Liver (tissue), 10 donors: ENCODE measurements at places on chromosomes 3 and 15. TPM values are rescaled to one million over a fixed set of nuclear protein-coding genes. Genes with fewer than 3 reads are reported as not detected.

The PRICKLE2 gene
- total RNA-seq = 5.4 TPM

The PTX3 gene
- total RNA-seq = 0.17 TPM

The SEMA3F gene
- 1.6 TPM for total RNA-seq

DNA sequence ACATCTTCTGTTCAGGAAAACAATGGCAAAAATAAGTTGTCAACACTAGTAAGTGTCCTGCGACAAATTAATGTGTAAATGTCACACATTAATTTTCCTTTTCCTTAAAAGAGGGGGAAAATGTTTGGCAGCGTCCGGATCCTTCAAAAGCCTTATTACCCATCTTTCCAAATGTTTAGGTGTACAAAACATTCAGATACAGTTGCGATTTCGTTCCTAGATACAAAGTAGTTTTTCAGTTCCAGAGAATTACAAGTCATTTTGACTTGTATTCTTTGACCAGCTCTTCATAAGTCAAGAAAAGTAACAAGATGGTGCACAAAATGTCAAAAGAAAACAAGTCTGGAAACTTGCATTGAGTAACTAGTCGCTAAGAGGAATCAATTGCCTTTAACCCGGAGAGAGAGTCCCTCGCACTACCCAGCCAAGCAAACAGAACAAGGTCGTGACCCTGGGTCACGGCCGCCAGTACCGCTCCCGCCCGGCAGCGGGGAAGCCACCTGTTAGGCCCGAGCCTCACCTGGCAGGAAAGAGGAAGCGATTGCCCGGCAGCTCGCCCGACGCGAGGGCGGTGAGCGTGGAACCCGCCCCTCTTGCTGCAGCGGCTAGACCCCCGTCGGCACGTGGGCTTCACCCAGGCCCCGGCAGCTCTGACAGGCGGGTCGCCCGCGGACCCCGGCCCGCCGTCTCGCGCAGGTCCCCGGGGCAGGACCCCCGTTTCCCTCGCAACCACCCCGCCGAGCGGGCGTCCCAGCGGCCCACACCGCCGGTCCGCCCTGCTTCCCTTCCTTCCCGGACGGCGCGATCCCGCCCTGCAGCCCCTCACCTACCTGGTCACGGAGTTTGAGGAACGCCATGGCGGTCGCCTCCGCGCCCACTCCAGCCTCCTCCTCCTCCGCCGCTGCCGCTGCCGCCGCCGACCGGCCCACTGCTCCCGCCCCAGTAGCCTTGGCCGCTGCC, 61.0 kb upstream of the ANKRD28 start:
- peak overlapping the region; percentile 88 for H3K4me3 ChIP-seq
- H3K4me1 ChIP-seq = peaks cover 6% of the 10 kb centered on the region
- H3K27ac ChIP-seq = peak overlapping the region; percentile 90
- DNase-seq = peak; percentile 71
- no peaks in the 10 kb centered on the region for H3K27me3 ChIP-seq
- no peaks in the 10 kb centered on the region for H3K36me3 ChIP-seq

- no peak overlapping the region for H3K27ac ChIP-seq
- no peaks in the 10 kb centered on the region for H3K4me1 ChIP-seq
- DNase-seq = no peak
- no peaks in the 10 kb centered on the region for H3K36me3 ChIP-seq
- no peak overlapping the region for H3K4me3 ChIP-seq
These were observed 870.9 kb downstream of the GBE1 start for GRCh38 chr3:80890571-80890970.

DNA sequence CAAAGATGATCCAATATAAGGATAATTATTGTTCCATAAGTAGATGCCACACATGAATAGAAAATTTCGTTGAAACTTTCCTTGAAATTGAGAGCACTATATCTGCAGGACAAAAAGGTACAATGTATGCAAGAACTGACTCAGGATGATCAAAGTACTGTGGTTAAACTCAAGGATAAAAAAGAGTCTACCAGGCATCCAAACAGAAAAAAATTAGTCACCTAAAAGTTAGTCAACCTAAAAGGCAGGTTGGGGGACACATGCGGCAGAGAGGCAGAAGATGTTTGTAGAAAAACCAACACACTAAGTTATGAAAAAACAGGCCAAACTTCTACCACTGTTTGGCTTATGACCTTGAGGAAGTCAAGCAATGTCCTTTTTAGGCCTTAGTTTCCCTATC, 68.7 kb downstream of the GSK3B start:
- no peaks in the 10 kb centered on the region for H3K36me3 ChIP-seq
- H3K4me1 ChIP-seq = peaks cover 2% of the 10 kb centered on the region
- H3K27ac ChIP-seq = no peak overlapping the region
- no peak for DNase-seq
- no peaks in the 10 kb centered on the region for H3K27me3 ChIP-seq

DNA sequence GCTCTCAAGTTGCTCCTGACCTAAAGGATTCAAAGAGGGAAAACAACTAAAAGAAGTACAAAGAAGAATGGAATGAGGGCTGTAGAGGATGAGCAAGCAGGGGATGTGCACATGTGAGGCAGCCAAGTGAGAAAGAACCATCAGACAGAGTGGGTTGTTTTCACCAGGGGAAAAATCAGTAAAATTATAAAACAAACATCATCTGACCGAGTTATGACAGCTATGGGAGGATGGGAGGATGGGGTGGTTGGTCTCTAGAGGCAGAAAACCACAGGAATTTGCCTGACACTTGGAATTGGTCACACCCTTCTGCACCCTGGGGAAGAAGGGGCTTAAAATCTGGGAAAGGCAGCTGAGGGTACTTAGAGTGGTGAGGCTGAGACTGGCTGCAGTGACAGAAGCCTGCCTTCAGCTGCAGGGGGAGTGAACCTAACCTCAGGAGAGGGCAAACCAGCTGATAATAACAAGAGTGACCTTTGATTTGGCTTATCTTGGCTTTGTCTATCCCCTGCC, 10.1 kb downstream of the ARHGAP31 start:
- no peak overlapping the region for H3K27ac ChIP-seq
- H3K27me3 ChIP-seq = no peaks in the 10 kb centered on the region
- no peak overlapping the region for H3K4me3 ChIP-seq

- no peak overlapping the region for H3K4me3 ChIP-seq
- no peaks in the 10 kb centered on the region for H3K27me3 ChIP-seq
- no peaks in the 10 kb centered on the region for H3K4me1 ChIP-seq
- no peak overlapping the region for H3K27ac ChIP-seq
These were observed 217.3 kb downstream of the RORA start for GRCh38 chr15:61011576-61012336.

DNA sequence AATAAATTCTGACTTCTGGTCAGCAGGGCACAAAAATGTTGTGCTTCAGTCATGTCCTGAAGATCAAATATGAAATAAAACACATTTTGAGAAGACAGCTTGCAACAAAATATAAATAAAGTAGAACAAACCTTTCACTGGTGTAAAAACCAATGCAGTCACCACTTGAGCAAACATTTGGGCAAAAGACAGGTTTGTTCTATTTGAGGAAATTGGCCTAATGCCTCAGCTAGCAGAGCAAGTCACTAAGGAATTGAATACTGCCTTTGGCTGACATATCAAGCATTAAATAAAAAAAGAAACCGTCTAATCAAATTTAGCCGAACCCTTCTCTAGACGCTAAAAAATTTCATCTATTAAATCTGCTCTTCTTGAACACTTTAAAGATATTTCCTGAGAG, 475.4 kb upstream of the CNTN3 start:
- H3K27ac ChIP-seq = no peak overlapping the region
- DNase-seq = no peak
- no peaks in the 10 kb centered on the region for H3K36me3 ChIP-seq
- H3K4me1 ChIP-seq = no peaks in the 10 kb centered on the region

DNA sequence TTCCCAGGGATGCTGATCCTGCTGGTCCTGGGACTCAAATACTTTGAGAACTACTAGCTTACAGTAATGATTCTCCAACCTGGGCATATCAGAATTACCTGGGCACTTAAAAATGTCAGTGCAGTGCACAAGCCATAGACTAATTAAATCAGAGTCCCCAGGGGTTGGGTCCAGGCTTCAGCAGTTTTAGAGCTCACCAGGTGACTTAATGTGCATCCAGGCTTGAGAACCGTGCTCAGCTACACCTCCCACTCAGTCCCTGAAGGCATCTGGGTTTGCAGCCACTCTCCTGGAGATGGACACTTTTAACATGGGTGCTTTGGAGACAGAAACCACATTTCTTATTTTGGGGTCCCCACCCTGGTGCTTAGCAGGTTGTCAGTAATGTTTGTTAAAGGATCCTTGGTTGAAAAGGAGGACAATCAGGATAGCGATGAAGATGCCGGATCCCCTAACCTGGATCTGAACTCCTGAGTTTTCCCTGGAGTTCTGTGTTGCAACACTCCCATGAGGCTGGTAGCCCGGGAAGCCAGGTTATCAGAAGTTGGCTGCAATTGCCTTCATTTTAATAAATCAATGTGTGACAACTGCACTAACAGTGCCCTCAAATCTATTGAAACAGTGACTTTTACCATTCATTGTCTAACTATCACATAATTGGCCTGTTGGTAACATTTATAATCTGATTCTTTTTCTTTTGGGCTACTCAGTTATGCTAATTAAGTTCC, 48.1 kb downstream of the BFSP2 start:
- H3K36me3 ChIP-seq = no peaks in the 10 kb centered on the region
- H3K27ac ChIP-seq = no peak overlapping the region
- no peaks in the 10 kb centered on the region for H3K27me3 ChIP-seq
- DNase-seq = no peak

DNA sequence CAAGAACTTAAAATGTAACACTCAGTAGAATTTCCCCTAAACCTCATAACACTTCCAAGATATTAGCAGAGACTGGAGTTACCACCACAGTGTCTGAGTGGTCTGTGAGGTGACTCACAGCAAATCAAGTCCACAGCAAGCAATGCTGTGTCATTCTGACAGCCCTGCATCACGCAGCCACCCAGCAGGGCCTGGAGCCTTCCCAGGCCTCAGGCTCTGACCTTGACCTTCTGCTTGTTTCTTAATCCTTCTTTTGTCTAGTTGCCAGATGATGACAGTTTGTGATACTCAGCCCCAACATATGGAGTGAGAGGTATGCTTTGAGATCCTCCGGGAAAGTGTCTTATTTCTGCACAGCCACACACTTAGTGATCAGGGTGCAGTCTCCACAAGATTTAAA, 82.5 kb downstream of the TOP2B start:
- DNase-seq = no peak
- no peaks in the 10 kb centered on the region for H3K27me3 ChIP-seq
- no peaks in the 10 kb centered on the region for H3K36me3 ChIP-seq
- no peak overlapping the region for H3K4me3 ChIP-seq
- H3K4me1 ChIP-seq = no peaks in the 10 kb centered on the region

- no peaks in the 10 kb centered on the region for H3K27me3 ChIP-seq
- no peak overlapping the region for H3K4me3 ChIP-seq
- H3K27ac ChIP-seq = peak overlapping the region; percentile 36
- H3K4me1 ChIP-seq = peaks cover 13% of the 10 kb centered on the region
- DNase-seq = no peak
These were observed 101.8 kb downstream of the SNRK start for GRCh38 chr3:43388175-43388574.
